ENCODE measurements at places on chromosomes 12 and 14.

GRCh38 chr14:81272317-81272716 is 51.6 kb upstream of the GTF2A1 start:
- DNase-seq = no peak

DNA sequence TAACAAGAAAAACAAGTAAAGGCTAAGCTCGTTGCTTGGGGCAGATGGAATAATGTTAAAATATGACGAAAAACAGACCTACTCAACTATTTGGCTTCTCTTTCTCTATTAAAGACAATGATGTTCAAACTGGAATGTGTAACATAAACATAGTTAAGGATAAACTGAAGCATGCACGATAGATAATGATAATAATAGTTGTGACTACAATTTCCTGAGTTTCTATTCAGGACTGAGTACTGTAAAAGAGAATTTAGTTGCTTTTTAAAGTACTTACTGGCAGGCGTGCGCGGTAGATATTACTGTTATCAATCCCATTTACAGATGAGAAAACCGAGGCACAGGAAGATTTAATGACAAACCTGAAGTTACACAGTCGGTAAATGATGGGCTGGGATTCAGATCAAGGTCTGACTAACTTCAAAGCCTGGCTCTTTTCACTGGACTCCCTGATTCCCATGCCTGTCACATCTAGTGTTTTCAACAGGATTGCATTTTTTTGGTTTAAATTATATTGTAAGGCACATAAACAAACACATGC is 103.0 kb downstream of the CRADD start:
- DNase-seq = no peak

- DNase-seq = no peak
These were observed 1.8 kb downstream of the GALNT9 start for GRCh38 chr12:132327336-132328171.

DNA sequence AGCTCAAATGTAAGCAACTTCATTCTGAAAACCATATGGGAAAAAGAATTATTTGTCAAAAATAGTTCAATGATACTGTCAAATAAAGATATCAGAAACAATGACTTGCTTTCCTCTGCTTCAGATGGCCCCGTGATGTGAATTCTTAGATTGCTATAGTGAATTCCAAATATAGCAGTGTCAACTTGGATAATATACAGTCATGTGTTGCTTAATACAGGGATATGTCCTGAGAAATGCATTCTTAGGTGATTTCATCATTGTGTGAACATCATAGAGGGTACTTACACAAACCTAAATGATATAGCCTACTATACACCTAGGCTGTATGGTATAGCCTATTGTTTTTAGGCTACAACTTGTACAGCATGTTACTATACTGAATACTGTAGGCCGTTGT is 108.7 kb upstream of the MIS18BP1 start:
- DNase-seq = no peak

GRCh38 chr12:121196902-121197301 is 13.0 kb upstream of the P2RX4 start:
- no peak for DNase-seq

DNA sequence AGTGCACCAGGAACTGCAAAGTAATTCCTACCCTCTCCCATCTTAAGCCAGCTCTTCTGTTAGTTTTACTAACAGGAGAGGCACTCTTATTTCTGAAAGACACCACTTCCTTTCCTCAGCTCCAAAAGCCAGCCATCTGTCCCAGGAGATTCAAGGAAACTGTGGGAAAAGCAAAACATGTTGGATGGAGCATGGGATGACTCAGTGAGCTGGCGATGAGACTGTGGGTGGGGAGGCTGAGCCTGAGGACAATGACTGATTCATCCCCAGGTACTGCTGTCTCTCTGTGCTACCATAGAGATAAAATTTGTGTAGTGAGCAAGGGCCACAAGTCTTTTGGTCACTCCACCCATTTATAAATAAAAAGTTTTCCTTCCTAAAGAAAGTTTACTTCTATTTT is 141.4 kb downstream of the MYRFL start:
- DNase-seq = no peak

- DNase-seq = no peak
These were observed 41.7 kb upstream of the EMP1 start for GRCh38 chr12:13154831-13155230.

DNA sequence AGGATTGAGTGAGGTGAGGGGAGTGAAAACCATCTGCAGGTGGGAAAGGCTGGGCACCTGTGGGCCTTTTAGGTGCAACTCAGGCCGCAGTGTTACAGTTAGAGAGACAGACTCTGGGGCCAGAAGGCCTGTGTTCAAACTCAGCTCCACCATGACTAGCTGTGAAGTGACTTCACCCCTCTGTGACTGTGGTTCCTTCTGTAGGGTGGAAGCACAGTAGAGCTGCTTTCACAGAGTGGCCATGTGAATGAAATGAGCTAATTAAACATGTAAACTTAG is 25.0 kb downstream of the RBM19 start:
- DNase-seq = no peak

DNA sequence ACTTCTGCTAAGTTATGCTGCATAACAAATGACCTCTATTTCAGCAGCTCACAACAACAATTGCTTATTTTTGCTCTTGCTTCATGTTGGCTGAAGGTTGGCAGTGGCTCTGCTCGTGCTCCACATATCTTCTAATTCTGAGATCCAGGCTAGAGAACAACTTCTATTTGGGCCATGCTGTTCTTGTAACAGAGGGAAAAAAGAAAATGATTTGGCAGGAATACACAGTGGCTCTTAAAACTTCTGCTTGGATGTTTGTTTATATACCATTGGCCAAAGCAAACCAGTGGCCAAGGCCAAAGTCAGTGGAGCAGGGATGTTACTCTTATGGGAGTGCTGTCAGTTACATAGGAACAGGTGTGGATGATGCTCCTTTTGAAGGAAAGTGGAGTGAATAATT is 32.1 kb downstream of the GPHN start:
- no peak for DNase-seq

- no peak for DNase-seq
These were observed 49.8 kb downstream of the LLPH start for GRCh38 chr12:66080791-66081190.

- DNase-seq = no peak
These were observed 125.0 kb upstream of the FAR2 start for GRCh38 chr12:29024117-29024516.

- no peak for DNase-seq
These were observed 10.3 kb downstream of the SLC6A12 start for GRCh38 chr12:203462-204260.

GRCh38 chr14:67526676-67527459 is 6.2 kb upstream of the PLEKHH1 start:
- DNase-seq = no peak

DNA sequence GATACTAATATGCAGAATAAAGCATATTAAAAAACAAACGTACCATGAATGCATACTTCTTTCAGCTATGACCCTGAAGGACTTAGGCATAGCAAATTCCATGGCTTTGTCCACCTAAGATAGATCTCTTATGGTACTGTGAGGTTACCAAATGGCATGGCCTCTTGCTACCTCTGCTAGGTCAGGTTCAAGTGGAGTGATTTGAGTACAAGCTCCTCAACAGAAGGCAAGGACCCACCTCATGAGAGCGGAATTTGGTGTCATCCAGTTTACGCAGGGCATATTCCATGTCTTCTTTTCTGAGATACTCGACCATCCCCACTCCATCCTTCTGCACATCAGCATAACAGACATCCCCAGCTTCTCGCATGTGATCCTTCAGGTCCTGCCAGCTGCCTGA is 5.8 kb downstream of the SRSF9 start:
- no peak for DNase-seq

DNA sequence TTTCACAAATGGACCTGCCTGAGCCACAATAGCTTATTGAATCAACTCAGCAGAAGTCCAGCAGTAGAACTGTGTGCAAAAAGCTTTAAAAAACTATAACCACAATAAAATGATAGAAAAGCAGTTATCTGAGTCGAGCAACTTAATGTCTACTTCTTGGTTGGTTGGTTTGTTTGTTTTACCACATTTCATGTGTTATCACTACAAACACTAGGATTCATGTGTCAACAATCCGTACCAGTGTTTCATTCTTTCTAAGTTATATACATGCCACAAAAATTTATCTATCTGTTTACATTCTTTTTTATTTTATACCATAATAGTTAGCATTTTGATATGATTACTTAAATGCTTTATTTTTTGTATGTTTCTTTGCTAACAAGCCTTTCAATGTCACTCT is 339.0 kb downstream of the KCNH5 start:
- DNase-seq = no peak

DNA sequence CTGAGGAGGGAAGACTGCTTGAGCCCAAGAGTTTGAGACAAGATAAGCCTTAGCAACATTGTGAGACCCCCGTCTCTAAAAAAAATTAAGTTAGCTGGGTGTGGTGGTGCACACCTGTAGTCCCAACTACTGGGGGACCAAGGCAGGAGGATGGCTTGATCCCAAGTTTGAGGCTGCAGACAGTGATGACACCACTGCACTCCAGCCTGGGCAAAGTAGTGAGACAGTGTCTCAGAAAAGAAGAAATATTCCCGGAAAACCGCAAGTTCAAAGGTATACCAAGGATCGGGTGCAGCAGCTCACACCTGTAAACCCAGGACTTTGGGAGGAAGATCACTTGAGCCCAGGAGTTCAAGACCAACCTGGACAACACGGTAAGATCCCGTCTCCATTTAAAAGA is 5.8 kb downstream of the PTGES3 start:
- peak; percentile 21 for DNase-seq

- DNase-seq = no peak
These were observed 22.0 kb downstream of the SLC25A21 start for GRCh38 chr14:37150414-37150813.

DNA sequence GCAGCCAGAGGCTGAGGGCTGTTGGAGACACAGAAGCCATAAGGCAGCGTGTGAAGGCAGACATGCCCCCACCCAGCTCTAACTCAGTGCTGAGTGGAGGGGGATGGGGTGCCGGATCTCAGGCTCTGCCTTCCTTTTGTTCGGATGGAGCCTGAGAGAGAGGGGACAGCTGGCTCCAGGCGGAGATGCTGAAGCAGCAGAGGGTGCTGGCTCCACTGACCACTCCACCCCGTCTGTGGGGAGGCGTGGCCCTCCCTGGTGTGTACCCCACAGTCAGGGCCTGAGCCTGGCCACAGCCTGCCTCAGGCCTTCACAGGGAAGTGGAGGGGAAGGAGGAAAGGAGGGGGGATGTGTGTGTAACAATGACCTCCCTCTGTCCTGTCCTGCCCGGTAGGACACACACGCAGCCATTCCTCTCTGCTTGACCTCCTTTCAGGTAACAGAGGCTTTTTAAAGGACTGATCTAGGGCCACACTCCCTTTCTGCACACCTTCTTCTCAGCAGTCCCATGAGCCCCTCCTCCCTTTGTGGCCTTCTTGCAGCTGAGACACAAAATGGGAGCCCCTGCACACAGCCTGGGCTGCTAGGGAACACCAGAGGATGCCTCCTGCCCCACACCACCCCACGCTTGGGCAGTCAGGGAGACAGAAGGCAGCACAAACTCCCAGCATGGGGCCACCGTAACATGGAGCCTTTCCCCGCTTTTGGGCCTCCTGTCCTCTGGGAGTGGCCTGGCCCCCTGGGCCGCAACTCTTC is 9.6 kb upstream of the ENDOU start:
- DNase-seq = no peak

DNA sequence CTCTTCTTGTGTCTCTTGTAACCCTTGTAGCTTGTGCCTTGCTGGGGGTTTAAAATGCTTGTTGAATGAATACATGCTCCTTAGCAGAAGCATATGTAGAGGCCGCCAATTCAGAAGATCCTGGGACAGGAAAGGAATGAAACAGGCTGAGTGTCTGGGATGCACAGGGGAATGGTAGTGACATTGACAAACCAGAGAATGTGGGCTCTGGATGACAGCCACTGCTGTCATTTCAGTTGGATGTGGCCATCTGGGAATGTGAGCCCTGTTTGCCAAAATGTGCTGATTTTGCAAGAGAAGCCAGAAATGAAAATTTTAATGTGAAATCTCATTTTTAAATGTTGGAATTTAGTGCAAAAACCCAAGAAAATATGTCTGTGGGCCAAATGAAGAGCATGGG is 136.8 kb downstream of the DACT1 start:
- no peak for DNase-seq

GRCh38 chr12:111314953-111315539 is 53.8 kb downstream of the PHETA1 start:
- DNase-seq = no peak

GRCh38 chr12:92438641-92439419 is 264.0 kb upstream of the PLEKHG7 start:
- DNase-seq = no peak

DNA sequence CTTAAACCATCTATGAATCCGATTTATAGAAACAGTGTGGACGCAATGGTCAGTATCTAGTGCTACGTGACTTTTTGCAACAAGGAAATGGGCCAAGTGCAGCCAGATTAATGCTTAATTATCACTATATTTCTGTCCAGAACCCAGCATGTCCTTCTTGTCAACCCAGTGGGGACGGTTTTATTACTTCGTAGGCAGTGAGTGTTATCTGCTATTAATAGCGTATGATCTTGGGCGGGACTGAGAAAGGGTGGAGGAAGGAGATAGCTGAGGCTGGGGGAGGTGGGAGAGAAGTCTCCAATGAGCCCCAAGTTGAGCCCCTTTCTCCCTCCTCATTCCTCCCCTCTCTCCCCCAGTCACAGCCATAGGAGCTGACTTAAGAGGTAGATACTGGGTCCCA is 59.7 kb upstream of the FAM222A start:
- DNase-seq = no peak

DNA sequence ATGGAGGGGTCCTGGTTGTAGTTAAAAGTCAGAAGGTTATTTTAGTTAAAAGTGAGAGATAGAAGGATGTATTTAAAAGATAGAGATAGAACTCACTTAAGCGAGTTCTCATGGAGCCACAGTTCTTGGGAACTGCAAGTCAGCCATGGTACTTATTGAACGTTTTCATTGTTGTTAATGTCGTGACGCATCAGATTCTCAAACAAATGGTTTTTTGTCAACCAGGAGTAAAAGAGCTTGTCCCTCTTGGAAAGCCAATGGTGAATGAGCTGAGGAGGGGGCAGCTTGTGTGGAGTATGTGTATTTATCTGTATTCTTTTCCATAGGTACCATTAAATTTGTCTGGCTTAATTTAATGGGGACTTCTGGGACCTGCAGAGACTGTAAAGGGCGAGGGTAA is 68.6 kb downstream of the FIGNL2 start:
- no peak for DNase-seq

- DNase-seq = no peak
These were observed 201.6 kb upstream of the NAV3 start for GRCh38 chr12:77629141-77629540.

GRCh38 chr12:44655846-44656245 is 220.3 kb downstream of the NELL2 start:
- DNase-seq = no peak

DNA sequence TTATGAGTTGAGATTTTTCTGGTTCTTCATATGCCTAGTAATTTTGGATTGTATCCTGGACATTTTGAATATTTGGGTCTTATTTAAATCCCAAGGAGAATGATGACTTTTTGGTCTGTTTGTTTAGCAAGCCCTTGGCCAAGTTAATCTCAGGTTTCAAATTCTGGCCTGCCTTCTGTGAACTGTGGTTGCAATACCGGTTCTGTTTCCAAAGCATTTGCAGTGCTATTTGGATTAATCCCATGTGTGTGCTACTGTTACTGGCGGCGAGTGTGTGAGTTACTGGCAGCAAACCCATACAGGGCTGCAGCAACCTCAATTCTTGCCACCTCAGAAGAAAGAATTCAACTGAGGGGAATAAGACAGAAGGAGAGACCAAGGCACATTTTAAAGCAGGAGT is 51.1 kb downstream of the TMEM260 start:
- no peak for DNase-seq

All from ascending aorta (tissue), 2 donors.